ENCODE measurements at places on chromosomes 4 and X. TPM values are rescaled to one million over a fixed set of nuclear protein-coding genes. Genes with fewer than 3 reads are reported as not detected.

DNA sequence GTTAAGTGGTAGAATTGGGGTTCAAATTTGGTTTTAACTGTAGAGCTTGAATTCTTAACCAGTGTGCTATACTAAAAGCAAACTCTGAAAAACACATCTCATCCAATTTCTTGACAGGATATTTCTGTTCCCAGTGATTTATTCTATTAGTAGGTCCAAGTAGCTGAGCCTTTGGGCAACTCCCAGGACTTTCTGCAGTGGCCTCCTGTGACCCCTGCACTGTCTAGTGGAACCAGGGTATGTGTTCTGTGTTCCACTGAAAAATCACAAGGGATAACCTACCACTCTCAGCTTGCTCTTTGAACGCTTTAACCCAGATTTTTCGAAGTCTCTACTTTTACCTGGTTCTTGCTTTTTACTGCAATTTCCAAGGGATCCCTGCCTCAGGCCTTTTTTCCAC is 58.0 kb upstream of the SCOC start:
- DNase-seq: no peak

The MAGEA12 gene
- total RNA-seq: 0.96 TPM

GRCh38 chrX:18995221-18995620 is 11.3 kb upstream of the PHKA2 start:
- peak; percentile 36 for DNase-seq

DNA sequence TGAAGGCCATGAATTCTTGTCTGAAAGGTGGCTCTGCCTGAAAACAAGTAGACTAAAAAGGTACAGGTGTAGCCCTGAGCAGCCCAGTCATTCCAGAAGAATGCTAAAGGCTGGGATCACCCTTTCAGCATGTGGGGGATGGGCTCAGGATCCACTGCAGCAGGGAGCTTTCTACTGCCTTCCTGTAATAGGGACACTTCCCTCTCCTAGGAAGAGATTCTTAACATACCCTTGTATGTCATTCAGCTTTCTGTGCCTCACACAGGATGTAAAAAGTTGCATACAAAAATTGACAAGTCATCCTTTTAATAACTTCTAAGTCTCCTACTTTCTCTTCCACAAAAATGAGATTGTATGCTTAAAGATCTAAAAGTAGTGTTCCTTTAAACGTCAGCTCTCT is 123.3 kb downstream of the ZNF518B start:
- no peak for DNase-seq

GRCh38 chr4:58957711-58958110 is 1847.5 kb upstream of the IGFBP7 start:
- DNase-seq: no peak

- DNase-seq: peak; percentile 10
These were observed 111.9 kb upstream of the TMEM164 start for GRCh38 chrX:109890910-109891502.

DNA sequence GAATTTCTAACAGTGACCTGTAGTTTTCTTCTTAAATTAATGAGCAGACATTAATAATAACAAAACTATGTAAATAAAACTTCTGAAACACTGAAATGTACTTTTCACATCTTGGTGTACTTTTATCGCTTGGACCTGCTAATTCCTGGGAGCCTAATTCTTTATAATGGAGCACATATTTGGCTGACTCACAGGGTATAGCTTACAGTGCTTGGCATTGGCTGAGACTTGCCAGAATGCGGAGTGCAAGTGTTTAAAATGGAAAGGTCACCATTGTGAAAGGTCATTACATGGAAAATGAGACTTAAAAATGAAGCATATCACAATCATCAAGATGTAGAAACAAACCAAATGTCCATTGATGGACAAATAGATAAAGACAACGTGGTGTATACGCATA is 137.3 kb upstream of the PDLIM3 start:
- no peak for DNase-seq

Data from A172 (cell line).